ENCODE measurements at places on chromosomes 1 and 21. TPM values are rescaled to one million over a fixed set of nuclear protein-coding genes. Genes with fewer than 3 reads are reported as not detected.

The GUK1 gene
- 385 TPM for total RNA-seq

The TDRD5 gene
- 0.81 TPM for total RNA-seq

The KRTAP12-2 gene
- 0.89 TPM for total RNA-seq

The RGS7 gene
- total RNA-seq: not detected

The GORAB gene
- total RNA-seq: 29.3 TPM

The BATF3 gene
- 1.2 TPM for total RNA-seq

The PLA2G5 gene
- 5.0 TPM for total RNA-seq

The NCAM2 gene
- 1.7 TPM for total RNA-seq

The NKAIN1 gene
- total RNA-seq: not detected

The DAB1 gene
- 0.13 TPM for total RNA-seq

The PDZK1IP1 gene
- total RNA-seq: not detected

The ANGPTL7 gene
- 4.6 TPM for total RNA-seq

The NBPF4 gene
- not detected for total RNA-seq

The AADACL4 gene
- total RNA-seq: not detected

All from thyroid gland (tissue), 4 donors.